Fibroblast of skin of abdomen (primary cell): ENCODE measurements at places on chromosomes 7 and 10.

DNA sequence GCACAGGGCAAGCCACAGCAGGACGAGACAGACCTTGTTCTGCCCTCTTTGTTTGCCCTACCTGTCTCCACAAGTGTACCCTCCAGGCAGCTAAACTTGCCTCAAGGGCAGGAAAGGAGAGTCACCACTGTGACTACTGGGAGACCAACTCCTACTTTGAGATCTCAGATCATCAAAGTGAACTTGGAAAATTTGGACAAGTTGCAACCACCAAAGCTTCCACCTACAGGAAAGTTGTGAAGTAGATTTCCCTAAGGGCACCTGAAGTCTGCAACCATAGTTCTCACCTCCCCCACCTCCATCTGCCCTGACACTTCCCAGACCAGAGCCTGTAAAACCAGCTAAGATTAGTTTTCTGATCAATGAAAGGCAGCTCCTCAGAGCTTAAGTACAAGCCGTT lies 2.5 kb upstream of the WDR91 start:
- no peak for DNase-seq

DNA sequence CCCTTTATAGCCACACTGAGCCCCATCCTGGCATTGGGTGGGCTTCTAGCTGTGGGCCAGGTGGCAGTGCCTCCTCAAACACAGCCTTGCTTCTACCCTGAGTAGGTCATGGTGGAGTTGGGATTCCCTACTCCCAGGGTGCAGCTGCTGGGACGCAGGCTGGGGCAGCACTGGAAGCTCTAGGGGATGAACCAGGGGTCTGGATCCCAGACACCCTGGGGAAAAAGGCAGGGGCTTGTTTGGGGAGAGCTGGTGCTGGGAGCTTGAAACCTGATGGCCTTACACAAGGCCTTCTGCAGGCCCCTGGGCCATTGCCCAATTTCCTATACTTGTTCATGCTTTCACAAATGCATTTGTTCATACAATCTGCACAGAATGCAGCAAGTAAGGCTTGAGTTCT lies 103.7 kb upstream of the CTBP2 start:
- no peak for DNase-seq

DNA sequence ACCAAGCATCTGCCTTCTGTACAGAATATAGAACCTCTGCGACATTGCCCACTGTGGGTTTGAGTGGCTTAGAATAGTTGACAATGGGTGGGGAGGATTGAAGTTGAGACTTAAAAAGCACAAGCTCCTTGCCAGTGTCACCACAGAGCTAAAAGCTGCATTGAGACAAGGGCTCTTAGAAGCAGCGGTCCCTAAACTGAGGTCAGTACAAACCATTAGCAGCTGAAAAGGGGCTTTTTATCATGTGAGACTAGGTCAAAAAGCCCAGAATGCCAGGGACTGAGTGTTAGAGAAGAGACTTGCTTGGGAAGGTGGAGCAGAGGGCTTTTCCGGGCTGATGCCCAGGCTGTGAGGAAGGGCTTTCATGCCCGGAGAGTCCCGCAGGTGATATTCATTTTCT lies 91.3 kb downstream of the POU6F2 start:
- DNase-seq = no peak

DNA sequence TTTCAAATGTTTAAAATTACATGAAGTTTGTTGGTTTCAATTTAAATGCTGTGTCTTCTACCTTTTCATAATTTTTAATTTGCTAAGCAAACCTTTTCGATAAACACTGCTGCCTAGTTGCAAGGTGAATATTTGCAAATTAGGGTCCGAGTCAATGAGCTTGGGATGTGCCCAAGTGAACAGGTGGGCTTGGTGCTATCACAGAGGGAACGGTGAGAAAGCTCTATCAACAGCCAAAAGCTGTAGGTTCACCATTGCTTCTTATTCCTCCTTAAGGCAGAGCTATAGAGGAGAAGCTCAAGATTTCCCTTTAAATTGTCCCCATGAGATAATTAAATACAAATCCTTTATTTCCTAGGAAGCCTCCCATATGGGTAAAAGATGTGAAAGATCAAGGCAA lies 245.3 kb upstream of the CELF2 start:
- DNase-seq = no peak

- no peak for DNase-seq
Observed at GRCh38 chr10:3867454-3868270, 82.7 kb upstream of the KLF6 start.

DNA sequence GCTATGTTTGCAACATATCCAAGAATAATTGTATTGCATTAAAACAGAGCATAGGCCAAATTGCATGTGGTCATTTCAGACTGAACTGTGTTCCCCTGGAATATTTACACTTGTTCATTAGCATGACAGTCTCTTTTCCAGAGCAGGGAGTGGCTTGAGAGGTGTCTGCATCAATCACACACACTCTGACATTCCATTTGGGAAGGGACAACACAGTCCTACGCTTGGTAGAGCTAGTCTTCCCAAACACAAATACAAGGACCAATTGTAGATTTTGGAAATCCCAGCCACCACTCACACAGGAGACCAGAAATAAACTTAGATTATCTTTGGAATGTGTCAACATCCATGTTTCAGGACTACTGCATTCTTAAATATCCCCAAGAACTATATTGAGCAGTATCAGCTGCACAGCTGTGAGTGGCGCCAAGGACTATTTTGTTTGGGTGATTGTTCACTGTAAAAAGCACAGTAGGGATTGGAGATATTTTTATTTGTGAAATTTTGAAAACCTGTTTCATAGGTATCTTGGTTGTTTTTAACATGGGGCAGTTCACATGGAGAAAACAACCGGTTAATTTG lies 93.6 kb upstream of the PRR15 start:
- DNase-seq = no peak

DNA sequence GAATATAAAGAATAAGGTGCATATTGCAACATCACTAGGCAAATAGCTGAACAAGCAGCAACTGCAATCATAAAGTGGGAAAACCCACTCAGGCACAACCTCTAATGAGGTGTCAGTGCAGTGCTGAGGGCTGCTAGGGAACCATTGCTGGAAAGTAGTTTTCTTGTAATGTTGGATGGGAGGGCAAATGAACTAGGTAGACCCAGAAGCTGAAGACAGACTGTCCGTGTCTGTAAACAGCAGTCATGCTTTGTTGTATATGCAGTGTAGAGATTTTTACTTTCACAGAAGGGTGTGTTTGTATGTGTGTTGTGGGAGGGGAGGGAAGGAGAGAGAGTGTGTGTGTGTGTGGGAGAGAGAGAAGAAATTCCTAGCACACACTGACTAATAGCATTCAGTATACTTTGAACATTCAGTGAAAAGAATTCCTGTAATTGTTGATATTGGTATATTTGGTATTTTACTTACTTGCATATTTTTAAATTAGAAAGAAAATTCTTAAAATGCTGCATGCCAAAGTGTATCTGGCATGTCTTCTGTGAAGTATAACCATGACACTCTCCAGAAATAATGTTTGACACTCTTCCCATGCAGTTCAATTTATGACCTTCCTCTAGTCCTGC lies 28.8 kb downstream of the ITGB8 start:
- peak; percentile 51 for DNase-seq

DNA sequence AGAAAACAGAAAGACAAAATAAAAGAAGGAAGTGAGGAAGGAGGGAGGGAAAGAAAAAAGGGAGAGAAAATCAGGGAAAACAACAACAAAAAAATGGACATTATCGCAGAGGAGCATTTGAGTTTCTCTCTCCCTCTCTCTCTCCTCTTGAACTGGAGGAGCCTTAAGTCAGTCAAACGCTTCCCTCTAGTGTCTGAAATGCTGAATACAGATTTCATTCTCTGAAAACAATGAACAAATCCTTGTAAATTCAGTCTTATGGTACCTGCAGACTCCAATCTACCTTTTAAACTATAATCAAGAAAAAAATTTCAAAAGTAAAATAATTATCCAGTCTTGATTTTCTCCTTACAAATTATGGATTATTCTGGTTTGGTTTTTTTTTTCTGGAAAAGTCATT lies 89.2 kb upstream of the PFKP start:
- DNase-seq = peak; percentile 67
